Dermis blood vessel endothelial cell (primary cell): ENCODE measurements at places on chromosomes 6 and 20. TPM values are rescaled to one million over a fixed set of nuclear protein-coding genes. Genes with fewer than 3 reads are reported as not detected.

Gene NPBWR2
- not detected in 2 replicates for total RNA-seq

Gene TMC2
- total RNA-seq: not detected in 2 replicates

Gene SRMS
- not detected in 2 replicates for total RNA-seq

Gene EFCAB8
- under 0.01 and 0.05 TPM in 2 replicates for total RNA-seq

Gene LY6G6D
- not detected in 2 replicates for total RNA-seq

Gene VSTM2L
- 0.51 TPM in 1 of 2 replicates, not detected in the other for total RNA-seq

Gene TPD52L1
- total RNA-seq: 10.7 and 10.8 TPM in 2 replicates

Gene PNPLA1
- not detected in 2 replicates for total RNA-seq

Gene FERMT1
- total RNA-seq: under 0.01 and 0.28 TPM in 2 replicates

Gene RBM38
- 13.8 and 21.6 TPM in 2 replicates for total RNA-seq

Gene SPATS1
- total RNA-seq: not detected in 2 replicates

Gene CFAP61
- not detected in 2 replicates for total RNA-seq

Gene PLA2G7
- not detected in 2 replicates for total RNA-seq

Gene PREP
- 20.3 and 34.7 TPM in 2 replicates for total RNA-seq

Gene AGPAT4
- 11.3 and 15.3 TPM in 2 replicates for total RNA-seq

Gene FAM184A
- 0.17 and 0.33 TPM in 2 replicates for total RNA-seq

Gene COL9A1
- not detected in 2 replicates for total RNA-seq

Gene CUTA
- 61.3 and 61.7 TPM in 2 replicates for total RNA-seq

Gene HIVEP2
- total RNA-seq: 10.6 and 11.7 TPM in 2 replicates

Gene GPR31
- total RNA-seq: not detected in 2 replicates

Gene FAM83C
- total RNA-seq: not detected in 2 replicates

Gene PDYN
- not detected in 2 replicates for total RNA-seq

Gene HLA-DRA
- 0.09 TPM in 1 of 2 replicates, not detected in the other for total RNA-seq

Gene PSMB9
- 29.1 and 68.9 TPM in 2 replicates for total RNA-seq

Gene PCED1A
- total RNA-seq: 19.8 and 42.2 TPM in 2 replicates

Gene CLPSL1
- total RNA-seq: not detected in 2 replicates

Gene CST2
- not detected in 2 replicates for total RNA-seq

Gene SMOC2
- total RNA-seq: not detected in 2 replicates

Gene HAO1
- not detected in 2 replicates for total RNA-seq

Gene CRISP3
- not detected in 2 replicates for total RNA-seq

Gene C20orf96
- 3.2 and 6.7 TPM in 2 replicates for total RNA-seq

Gene GTSF1L
- total RNA-seq: not detected in 2 replicates

Gene NNAT
- 0.23 and 0.34 TPM in 2 replicates for total RNA-seq

Gene GSTA4
- total RNA-seq: 17.7 and 26.1 TPM in 2 replicates

Gene C6orf141
- 42.3 and 60.4 TPM in 2 replicates for total RNA-seq
